T1000 (cell line): ENCODE measurements at places on chromosomes 2 and 18.

DNA sequence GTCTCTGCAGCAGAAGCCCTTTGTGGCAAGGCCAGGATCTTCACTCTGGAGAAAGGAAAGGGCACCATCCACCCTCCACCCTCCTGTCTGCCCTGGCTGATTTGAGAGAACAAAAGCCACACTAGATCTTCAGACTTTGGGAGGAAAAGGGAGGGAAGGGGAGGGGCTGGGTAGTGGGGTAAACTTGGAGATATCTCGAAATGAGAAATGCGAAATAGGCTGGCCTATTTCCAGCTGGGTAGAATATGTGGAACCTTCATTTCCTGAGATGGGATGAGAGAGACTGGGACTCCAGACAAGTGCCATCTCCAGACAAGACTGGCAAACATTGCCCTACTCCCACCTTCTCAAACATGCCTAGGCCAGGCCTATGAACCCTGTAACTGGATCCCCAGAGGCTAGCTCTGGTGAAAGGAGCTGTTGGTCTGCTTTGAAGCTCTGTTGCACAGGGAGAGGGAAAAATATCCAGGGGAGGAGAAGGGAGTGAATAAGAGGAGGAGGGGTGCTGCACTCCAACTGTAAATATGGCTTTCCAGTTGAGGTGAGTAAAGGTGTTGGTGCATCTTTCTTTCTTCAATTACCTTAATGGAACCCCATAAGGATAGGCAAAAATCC is 1.7 kb downstream of the HOXD12 start:
- no peak for DNase-seq

DNA sequence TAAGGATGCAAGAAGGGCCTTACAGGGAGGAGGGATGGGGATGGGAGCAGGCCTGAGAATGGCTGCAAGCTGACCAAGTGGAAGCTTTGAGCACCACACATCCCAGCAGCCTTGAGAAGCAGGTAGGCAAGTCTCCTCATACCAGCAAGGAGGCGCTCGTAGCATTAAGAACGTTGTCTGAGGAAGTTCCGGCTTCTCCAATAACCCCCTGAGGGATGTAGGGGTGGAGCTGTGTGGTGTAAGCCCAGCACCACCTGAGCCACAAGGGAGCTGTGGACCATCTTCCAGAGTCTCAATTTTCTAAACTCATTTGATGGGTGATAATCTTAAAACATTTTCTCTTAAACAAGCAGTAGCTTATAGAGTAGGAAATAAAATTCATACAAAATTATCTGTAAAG is 50.6 kb downstream of the ST3GAL5 start:
- DNase-seq: no peak

DNA sequence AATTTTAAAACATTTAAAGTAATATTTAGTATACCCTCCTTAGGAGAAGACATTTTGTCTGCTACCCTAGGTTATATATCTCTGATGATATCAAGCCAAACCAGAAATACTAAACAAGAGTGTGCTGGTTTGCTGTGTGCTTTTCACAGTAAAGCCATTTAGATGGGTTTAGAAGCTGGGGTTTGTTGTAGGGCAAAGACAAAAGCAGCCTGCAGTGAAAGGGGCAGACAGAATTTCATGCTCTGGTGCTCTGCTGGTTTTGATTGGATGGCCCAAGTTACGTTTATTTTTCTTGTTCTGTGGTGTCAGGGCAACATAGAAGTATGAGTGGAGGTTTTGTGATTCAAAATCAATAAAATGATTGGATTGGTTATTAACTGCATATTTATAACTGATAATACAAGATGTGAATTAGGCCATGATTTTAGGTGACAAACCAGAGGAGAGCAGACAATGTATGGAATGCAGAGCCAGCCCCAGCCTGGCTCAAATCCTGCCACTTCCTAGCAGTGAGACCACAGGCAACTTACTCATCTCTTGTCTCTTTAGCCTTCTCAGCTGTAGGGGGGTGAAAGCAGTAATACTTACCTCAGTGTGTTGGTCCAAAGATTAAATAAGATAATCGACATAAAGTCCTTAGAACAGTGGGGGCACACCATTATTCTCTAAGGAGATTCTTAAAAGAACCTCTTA is 30.9 kb upstream of the IER3IP1 start:
- no peak for DNase-seq

- no peak for DNase-seq
Measured at GRCh38 chr18:35524226-35524625, 26.5 kb upstream of the INO80C start.
